ENCODE measurements at places on chromosomes 5 and 9.

- DNase-seq: no peak
These were observed 73.6 kb downstream of the USP20 start for GRCh38 chr9:129908906-129909305.

DNA sequence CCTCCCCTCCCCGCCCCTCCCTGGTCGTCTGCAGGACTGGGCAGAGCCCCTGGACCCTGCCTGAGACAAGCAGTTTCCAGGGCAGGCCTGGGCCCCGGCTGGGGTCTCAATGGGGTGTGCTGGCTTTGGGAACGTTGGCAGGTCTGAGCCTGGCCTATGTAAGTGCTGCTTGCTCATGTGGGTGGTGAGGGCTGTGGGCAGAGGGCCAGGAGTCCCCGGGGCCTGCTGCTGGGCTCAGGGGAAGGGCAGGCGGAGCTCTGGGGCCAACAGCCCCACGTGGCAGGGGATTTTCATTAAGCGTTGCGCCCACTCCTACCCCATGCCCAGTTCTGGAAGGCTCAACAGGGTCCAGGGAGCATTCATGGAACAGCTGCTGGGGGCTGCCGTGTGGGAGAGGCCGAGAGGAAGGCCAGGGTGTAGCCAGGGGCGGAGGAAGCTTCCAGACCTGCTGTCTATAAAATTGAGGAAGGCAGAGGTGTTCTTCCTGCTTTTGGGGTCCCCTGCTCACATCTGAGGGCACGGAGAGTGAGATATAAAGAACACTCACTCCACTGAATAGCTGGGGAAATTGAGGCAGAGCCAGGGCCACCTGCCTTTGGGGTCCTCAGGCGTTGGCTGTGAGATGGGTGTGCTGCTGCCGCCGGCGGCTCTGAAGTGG lies 32.5 kb downstream of the RXRA start:
- DNase-seq: no peak

GRCh38 chr9:132673355-132673754 lies 3.1 kb downstream of the GTF3C4 start:
- no peak for DNase-seq

GRCh38 chr5:35047785-35048404 lies at the start of gene AGXT2:
TSS of gene AGXT2 (minus strand) at chr5:35047949. CDS start at chr5:35047892, 57 bp downstream.
- DNase-seq: no peak

DNA sequence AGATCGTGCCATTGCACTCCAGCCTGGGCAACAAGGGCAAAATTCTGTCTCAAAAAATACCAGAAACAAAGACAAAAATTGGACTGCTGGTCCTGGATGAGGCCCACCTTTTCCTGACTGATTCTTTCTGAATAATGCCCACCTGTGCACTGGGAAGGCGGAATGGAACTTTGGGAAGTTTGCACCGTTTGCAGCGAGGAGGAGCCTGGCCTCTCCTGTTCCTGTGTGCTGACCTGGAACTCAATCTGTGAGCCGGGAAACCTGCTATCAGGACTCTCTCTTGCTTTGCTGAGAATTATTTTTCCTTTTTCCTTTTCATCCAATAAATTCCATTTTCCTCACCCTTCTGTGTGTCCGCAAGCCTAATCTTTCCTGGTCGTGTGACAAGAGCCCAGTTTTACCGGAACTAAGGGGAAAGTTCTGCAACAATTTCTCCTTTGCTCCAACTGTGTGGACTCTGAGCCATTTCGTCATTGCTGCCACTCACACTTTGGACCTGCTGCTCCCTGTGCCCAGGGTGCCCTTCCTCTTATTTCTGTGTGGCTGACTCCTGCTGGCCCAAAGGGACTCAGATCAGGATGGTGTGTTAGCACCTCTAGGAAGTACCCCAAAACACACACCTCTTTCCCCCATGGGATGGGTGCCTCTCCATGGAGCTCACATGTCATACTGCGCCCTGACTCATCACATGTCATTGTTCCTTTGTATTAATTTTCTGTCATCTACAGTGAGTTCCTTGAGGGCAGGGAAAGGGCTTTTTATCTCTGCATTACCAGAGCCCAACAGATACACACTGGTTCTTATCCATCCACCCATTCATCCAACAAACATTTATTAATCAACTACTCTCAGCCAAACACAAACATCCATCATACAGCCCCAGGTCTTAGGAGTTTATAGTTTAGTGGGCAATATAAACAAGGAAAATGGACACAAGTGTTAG lies 4.7 kb upstream of the GLRX start:
- DNase-seq: no peak

- DNase-seq: no peak
These were observed 59.8 kb upstream of the NTRK2 start for GRCh38 chr9:84609779-84610178.

DNA sequence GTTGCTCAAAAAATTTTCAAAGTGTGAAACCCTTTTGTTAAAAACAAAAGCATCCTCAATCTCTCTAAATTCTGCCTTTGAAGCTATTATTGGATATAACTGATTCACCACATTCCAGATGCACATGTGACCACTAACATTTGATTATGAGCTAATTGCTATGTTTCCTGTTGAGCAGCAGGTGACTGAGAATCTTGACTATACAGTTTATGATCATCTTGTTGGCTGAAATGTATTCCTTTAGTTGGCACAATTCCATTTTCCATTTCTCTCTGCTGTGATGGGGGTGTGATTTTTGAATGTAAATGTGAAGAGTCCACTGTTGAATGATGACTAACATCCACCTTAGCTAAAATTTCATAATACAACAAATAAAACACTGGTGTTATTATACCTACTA lies 10.7 kb downstream of the LYSMD3 start:
- DNase-seq: no peak

- DNase-seq: no peak
These were observed 122.9 kb upstream of the OSMR start for GRCh38 chr5:38722918-38723317.

DNA sequence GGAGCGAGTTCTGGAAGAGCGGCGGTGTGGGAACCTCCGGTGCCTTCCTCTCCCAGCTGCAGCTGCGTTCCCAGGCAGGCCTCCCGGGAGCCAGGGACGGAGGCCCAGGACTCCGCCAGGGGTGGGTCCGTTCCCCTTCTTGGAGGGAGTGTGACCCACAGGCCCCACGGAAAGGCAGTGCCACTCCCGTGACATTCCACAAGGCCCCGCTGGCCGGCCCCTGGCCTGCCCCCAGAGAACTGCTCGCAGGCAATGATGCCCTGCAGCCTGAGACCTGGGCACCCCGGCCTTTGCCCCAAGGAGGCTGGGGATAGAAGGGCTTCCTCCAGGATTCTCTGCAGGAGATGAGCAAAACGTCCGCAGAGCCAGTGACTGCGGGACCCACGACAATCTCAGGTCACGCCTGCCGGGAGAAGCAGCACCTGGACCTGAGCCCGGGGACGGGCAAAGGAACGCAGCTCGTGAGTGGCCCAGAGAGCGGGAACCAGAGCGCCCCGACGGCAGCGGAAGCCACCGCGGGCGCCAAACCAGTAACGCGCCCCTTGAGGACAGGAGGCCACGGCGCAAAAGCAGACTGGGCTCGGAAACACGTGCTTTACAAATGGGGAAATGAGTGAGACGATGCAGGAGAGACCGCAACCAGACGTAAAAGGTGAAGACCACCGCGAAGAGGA lies 9.3 kb downstream of the OBP2B start:
- DNase-seq: peak; percentile 22

- DNase-seq: no peak
These were observed 651 bp downstream of the TRIM23 start for GRCh38 chr5:65623482-65623881.

DNA sequence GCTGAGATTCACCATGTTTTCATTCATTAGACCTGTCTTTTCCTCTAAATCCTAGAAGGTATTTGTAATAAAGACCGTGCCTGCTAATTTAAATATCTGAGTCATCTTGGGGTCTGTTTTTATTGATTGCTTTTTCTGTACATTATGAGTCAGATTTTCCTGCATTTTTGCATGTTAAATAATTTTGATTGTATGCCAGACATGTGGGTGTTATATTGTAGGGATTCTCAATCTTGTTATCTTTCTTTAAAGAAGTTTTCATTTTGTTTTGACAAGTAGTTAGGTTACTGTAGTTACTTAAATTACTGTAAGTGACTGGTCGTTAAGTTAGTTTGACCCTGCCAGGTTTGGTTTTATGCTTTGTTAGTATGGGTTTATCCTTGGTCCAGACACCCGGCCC lies 35.1 kb downstream of the EXOSC2 start:
- DNase-seq: no peak

- no peak for DNase-seq
These were observed 26.7 kb downstream of the ERGIC1 start for GRCh38 chr5:172860520-172861443.

- DNase-seq: no peak
These were observed 48.6 kb downstream of the PSMB7 start for GRCh38 chr9:124366476-124367220.

DNA sequence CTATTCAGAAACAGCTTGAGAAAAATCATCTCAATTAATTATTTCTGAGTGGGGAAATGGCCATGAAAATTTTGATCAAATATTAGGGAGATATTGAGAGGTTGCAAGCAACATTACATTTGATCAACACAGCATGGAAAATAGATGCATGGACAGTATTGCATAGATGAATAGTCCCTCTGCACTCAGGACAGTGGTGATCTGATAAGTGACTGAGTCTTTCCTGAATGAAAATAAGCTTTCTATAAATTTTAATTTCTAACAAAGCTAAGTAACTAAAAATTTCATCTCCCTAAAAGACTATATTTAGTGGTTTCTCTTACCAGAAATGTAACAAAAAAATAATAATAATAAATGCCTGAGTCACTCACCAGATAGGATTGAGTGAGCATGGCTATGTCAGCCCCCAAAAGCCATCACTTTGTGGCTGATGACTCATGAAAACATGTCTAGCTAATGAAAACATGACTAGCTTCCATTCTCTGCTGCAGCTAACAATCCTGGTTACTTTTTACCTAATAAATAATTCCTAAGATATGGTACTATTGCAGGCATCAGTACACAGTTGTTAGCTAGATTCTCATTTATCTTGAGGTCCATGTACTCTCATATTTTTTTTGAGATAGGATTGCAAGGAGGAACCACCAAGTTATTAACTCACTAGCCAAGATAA lies 1294.8 kb upstream of the ACO1 start:
- no peak for DNase-seq

DNA sequence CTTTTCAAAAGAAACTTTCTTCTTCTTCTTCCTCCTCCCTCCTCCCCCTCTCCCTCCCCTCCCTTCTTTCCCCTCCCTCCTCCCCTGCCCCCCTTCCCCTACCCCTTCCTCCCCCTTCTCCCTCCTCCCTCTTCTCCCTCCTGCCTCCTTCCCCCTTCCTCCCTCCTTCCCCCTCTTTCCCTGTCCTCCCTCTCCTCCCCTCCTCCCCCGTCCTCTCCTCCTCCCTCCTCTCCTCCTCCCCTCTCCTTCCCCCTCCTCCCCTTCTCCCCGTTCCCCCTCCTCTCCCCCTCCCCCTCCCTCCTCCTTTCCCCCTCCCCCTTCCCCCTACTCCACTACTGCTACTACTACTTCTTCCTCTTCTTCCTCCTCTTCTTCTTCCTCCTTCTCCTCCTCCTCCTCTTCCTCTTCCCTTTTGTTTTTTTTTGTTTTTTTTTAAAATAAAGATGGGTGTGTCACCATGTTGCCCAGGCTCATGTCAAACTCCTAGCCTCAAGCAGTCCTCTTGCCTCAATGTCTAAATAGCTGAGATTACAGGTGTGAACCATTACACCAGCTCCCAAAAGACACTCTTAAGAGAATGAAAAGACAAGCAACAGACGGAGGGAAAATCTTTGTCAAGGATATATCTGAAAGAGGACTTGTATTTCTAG lies 87.5 kb downstream of the SCAMP1 start:
- DNase-seq: no peak

DNA sequence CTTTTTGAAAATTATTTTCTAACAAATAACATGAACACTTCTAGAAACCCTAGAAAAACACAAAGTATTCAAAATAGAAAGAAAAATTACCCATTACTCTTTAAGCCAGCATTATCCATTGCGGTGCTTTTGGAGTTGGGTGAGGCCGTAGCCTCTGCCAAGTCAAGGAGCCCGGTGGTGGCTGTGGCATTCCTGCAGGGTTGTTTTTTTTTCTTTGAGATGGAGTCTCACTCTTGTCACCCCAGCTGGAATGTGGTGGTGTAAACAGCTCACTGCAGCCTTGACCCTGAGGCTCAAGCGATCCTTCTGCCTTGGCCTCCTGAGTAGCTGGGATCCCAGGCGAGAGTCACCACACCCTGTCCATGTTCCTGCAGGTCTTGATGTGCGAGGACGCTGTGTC lies 8.2 kb upstream of the AHRR start:
- no peak for DNase-seq

DNA sequence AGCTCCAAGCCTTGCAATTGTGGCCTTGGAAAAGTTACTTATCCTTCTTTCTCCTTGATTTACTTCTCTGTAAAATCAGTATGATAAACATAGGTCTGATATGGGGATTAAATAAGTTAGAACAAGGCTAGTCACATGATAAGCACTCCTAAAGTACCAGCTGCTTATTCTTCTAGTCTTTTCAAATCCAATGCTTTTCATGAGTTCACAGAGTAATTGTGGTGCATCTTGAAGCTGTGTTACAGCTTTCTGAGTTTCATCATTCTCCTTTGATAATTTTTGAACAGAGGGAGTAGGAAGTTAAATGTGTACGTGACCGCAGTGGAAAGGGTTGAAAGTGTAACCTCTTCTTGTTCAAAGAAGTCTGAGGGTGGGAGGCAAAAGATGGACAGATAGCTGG lies 38.8 kb upstream of the CCDC112 start:
- DNase-seq: no peak

GRCh38 chr9:75869236-75869635 lies 21.2 kb upstream of the PCSK5 start:
- DNase-seq: no peak
